ENCODE measurements at places on chromosomes 16 and 17.

DNA sequence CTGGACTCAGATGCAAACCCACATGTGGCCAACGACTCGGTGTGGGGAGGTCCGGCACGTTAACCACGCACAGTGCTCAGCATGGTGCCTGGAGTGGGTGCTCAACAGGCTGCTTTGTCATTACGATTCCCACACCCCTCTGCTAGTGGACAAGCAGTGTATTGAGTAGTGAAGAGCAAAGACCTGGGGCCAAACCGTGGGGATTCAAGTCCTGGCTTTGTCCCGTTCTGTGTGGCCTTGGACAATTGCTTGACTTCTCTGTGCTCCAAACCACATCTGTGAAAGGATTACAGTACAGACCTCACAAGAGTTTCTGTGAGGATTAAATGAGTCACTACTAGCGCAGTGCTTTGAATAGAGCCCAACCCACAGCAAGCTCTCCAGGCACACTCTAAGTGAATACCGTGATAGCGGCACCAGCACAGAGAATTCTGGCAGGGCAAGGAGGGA, 33.8 kb downstream of the TRPV2 start:
- H3K27me3 ChIP-seq: no peaks in the 10 kb centered on the region
- H3K4me1 ChIP-seq: 0 out of 2 replicates have a peak, but pooled peaks cover 1% of the 10 kb centered on the region
- DNase-seq: no peak

DNA sequence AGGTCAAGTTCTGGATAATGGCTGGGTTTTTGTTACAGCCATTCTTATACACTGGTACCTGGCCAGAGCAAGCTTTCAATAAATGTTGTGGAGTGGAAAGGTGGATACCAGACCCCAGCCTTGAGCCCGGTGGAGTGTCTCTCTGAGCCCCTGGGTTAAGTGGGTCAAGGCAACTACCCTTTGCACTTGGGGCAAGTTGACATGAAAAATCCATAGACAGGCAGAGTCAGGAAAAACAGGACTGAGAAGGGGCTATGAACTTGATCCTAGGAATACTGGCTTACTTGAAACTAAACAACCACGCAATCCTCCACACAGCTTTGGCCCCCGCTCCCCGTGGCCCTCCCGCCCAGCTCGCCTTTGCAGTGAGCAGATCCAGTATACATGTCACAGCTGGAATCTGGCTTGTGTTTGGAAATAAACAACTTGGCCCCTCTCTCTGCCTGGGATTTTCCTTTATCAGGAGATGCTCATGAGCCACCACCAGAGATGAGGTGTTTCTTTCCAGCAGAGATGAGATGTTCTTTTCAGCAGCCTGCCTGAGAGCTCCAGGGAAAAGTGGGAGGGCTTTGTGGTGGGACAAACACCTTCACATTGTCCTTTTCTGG, 65.9 kb downstream of the KSR1 start:
- no peaks in the 10 kb centered on the region for H3K36me3 ChIP-seq
- H3K27me3 ChIP-seq: no peaks in the 10 kb centered on the region
- H3K4me3 ChIP-seq: no peak overlapping the region
- H3K4me1 ChIP-seq: peaks cover 8% of the 10 kb centered on the region
- no peak overlapping the region for H3K27ac ChIP-seq
- no peak for DNase-seq

GRCh38 chr17:42423766-42424165, 710 bp upstream of the CAVIN1 start:
- no peak for DNase-seq
- H3K4me3 ChIP-seq: no peak overlapping the region
- H3K4me1 ChIP-seq: 0 out of 2 replicates have a peak, but pooled peaks cover 3% of the 10 kb centered on the region

GRCh38 chr16:52756812-52757517, 210.0 kb upstream of the TOX3 start:
- no peak overlapping the region for H3K27ac ChIP-seq
- no peak for DNase-seq
- no peaks in the 10 kb centered on the region for H3K4me1 ChIP-seq
- H3K4me3 ChIP-seq: no peak overlapping the region
- H3K27me3 ChIP-seq: no peaks in the 10 kb centered on the region

DNA sequence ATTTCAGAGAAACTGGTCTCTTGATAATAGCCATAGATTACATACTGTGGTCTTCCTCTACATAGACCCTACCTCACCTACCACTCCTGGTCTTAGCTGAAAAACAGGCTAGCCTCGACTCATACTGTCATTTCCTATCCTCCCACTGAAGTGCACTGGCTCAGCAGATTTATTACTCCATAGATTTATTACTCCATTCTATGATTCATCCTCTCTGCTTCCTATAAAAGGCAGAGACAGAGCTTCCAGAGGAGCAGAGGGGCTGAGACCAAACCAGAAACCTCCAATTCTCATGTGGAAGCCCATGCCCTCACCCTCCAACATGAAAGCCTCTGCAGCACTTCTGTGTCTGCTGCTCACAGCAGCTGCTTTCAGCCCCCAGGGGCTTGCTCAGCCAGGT, at the start of gene CCL7:
Gene CCL7, plus strand, starts transcription at position 253 of the 400 bp plus-strand sequence. Its CDS starts 70 bp downstream, at position 323.
- no peaks in the 10 kb centered on the region for H3K36me3 ChIP-seq
- DNase-seq: no peak
- no peak within 1 kb of the TSS for H3K27ac ChIP-seq
- H3K4me3 ChIP-seq: no peak within 1 kb of the TSS
- H3K4me1 ChIP-seq: no peaks in the 10 kb centered on the region
- no peaks in the 10 kb centered on the region for H3K27me3 ChIP-seq

DNA sequence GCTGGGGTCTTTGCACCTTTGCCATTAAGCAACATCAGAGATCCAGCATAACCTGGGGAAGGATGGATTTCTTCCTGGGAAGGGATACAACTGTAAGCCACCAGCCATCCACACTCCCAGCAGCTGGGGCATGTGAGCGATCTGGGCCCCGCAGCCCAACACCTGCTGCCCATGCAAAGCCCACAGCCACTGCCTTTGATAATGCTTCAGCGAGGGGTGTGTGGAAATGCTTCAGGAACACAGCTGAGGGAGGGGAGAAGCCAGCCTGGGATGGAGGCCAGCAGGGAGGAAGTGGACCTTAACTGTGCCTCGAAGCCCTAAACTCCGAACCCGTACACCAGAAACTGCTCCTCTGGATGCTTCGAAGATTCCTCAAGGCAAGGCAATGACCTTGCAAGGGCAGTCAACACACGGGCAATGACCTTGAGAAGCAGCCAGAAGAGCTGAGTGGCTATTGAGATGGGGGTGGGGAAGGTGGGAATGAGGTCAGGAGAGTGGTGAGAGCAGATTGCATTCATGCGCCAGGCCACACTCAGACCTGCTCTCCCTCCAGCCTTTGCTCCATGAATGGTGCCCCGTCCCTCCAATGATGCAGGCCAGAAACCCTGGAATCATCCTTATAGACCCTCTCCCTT, 49.1 kb downstream of the KATNIP start:
- DNase-seq: no peak
- no peak overlapping the region for H3K27ac ChIP-seq
- H3K4me3 ChIP-seq: no peak overlapping the region
- H3K27me3 ChIP-seq: no peaks in the 10 kb centered on the region
- H3K36me3 ChIP-seq: no peaks in the 10 kb centered on the region
- peaks cover 4% of the 10 kb centered on the region for H3K4me1 ChIP-seq

DNA sequence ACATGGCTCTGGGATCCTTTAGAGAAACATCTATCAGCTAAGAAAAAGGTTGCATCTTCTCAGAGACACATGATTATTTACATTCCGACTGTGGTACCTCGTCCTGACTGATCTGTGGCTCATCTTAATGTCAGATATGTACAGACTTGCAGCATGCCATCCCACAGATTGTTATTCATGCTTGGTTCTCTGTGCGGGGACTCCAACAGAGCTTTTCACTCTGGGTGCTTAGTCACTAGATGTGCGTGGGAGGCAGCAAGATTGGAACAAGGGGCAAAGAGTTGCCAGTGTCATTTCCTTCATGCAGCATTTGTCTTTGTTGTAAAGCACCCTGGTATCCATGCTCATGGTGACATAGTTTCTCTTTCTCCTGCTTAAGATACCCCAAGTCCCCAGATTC, 179.1 kb upstream of the CACNG5 start:
- no peaks in the 10 kb centered on the region for H3K27me3 ChIP-seq
- no peak overlapping the region for H3K27ac ChIP-seq
- DNase-seq: no peak
- H3K36me3 ChIP-seq: no peaks in the 10 kb centered on the region
- no peak overlapping the region for H3K4me3 ChIP-seq

DNA sequence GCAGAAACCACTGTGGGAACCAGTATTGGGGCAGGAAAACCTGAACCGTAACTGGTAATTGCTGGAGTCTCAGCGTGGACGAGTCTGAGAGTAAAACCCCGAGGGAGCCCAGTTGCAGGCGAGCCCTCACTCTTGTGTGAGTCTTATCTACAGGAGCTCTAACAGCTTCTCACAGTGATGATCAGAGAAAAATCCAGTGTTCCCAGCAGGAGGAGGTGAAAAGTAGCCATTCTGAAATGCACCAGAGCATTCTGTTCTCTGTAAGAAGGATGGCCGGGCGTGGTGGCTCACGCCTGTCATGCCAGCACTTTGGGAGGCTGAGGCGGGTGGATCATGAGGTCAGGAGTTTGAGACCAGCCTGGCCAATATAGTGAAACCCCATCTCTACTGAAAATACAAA, 161.2 kb downstream of the COPRS start:
- DNase-seq: no peak
- no peaks in the 10 kb centered on the region for H3K27me3 ChIP-seq
- no peak overlapping the region for H3K4me3 ChIP-seq
- no peaks in the 10 kb centered on the region for H3K36me3 ChIP-seq

GRCh38 chr16:56910654-56911539, 21.0 kb upstream of the HERPUD1 start:
- no peaks in the 10 kb centered on the region for H3K36me3 ChIP-seq
- H3K4me1 ChIP-seq: peaks cover 4% of the 10 kb centered on the region
- no peaks in the 10 kb centered on the region for H3K27me3 ChIP-seq
- H3K4me3 ChIP-seq: no peak overlapping the region
- no peak overlapping the region for H3K27ac ChIP-seq
